ENCODE measurements at places on chromosomes 16 and 17.

DNA sequence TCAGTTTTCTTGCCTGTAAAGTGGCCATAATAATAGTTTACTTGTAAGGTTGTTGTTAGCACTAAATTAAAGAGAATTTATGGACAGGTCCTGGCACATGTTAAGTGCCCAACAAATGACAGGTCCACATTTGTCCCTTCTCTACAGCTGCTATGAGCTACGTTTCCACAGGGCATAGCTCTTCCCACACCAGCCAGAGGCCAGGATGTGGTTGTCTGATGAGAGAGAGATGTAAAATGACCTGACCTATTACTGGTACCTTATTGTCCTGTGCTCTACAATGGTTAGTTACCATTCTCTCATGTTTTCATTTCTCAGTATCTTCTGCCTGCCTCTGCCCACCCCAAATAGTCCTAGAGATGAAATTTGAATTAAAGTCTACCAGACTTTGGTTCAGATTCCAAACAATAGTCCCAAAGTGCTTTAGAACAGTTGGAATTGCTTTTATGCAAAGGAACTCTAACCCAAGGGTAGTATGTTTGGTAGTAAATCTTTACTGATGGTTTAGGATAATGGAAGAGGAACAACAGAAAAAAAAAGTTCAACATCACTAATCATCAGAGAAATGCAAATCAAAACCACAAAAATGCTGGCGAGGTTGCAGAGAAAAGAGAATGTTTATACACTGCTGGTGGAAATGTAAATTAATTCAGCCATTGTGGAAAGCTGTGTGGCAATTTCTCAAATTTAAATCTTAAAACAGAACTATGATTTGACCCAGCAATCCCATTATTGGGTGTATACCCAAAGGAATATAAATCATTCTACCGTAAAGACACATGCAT is 57.1 kb upstream of the ANKFN1 start:
- DNase-seq: no peak

DNA sequence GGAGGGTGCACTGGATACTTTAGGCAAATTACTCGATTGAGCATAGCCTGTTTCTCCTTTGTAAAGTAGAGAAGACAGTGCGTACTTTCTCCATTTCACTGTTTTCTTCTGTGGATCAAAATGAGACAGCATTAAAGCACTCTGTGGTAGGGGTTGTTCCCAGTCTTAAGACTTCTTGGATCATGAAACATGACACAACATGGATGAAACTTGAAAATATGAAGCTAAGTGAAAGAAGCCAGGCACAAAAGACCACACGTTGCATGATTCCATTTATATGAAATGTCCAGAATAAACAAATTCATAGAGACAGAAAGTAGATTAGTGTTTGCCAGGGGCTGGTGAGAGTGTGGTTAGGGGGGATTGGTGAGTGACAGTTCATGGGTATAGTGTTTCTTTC is 61.8 kb upstream of the MED9 start:
- no peak for DNase-seq

DNA sequence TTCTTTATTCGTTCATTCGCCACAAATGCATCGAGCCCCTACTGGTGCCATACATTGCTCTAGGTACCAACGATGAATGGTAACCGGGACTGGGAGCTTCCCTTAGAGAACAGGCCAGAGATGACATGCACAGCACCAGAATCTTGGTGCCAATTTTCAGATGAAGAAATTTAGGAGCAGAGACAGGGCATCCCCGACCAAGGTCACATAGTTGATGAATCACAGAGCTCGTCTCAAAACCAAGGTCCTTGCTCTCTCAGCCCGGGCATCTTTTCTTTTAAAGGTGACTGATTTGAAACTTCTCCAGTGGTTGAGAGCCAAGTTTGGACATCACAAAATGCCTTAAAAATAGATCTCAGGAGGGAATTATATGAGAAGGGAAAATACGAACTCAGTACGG is 73.2 kb upstream of the C16orf82 start:
- no peak for DNase-seq

DNA sequence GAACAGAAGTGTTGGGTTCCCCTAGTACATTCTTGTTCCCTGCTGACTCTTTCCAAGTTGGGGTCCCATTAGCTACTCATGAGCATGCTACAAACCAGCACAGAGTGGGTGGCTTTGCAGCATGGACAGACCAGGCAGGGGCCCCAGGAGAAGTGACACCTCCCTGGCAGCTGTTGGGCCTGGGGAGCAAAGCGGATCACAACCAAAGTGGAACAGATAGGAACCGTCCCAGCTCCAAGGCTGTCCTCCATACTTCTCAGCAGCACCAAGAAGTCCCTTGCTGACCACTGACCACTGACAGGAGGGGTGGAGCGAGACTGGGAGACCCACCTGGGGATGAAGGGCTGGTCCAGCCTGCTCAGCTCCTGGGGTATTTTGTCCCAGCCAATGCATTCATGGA is 12.4 kb upstream of the GFAP start:
- DNase-seq: no peak

DNA sequence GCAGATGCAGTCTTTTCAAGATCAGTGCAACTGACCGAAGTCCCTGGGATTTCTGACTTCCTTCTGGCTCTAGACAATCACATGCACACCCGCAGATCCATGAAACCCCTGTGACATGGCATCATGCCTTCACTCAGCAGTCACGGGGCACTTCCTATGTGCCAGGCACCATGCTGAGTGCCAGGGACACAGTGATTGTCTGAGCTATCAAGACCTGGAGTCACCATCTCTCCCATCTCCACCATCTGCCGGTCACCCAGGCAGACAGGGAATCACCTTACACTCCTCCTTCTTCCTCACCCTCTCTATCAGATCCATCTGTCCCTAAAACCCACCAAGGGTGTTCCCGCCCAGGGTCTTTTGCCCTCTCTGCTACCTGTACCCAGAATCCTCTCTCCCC is 5.3 kb downstream of the BEAN1 start:
- no peak for DNase-seq

All from GM18507 (cell line).